ENCODE measurements at places on chromosomes 4 and X. TPM values are rescaled to one million over a fixed set of nuclear protein-coding genes. Genes with fewer than 3 reads are reported as not detected.

The FREM3 gene
- not detected for total RNA-seq

The LNX1 gene
- total RNA-seq = 19.8 TPM

- DNase-seq = no peak
- no peaks in the 10 kb centered on the region for H3K36me3 ChIP-seq
- H3K4me3 ChIP-seq = no peak overlapping the region
Observed at GRCh38 chr4:13162886-13163285, 321.3 kb downstream of the RAB28 start.

GRCh38 chrX:34631479-34632220 lies 25.4 kb downstream of the TMEM47 start:
- H3K27ac ChIP-seq = no peak overlapping the region
- H3K4me1 ChIP-seq = no peaks in the 10 kb centered on the region
- no peak overlapping the region for H3K4me3 ChIP-seq
- peaks cover 5% of the 10 kb centered on the region for H3K36me3 ChIP-seq
- H3K27me3 ChIP-seq = no peaks in the 10 kb centered on the region
- no peak for DNase-seq

GRCh38 chr4:126221717-126222340 lies 907.1 kb downstream of the FAT4 start:
- no peaks in the 10 kb centered on the region for H3K27me3 ChIP-seq
- peaks cover 2% of the 10 kb centered on the region for H3K4me1 ChIP-seq
- no peaks in the 10 kb centered on the region for H3K36me3 ChIP-seq
- DNase-seq = no peak

GRCh38 chrX:2500091-2500802 lies 529 bp downstream of the DHRSX start:
- peaks cover 24% of the 10 kb centered on the region for H3K4me1 ChIP-seq
- peaks cover 4% of the 10 kb centered on the region for H3K36me3 ChIP-seq
- H3K27me3 ChIP-seq = no peaks in the 10 kb centered on the region
- peak overlapping the region; percentile 93 for H3K27ac ChIP-seq

DNA sequence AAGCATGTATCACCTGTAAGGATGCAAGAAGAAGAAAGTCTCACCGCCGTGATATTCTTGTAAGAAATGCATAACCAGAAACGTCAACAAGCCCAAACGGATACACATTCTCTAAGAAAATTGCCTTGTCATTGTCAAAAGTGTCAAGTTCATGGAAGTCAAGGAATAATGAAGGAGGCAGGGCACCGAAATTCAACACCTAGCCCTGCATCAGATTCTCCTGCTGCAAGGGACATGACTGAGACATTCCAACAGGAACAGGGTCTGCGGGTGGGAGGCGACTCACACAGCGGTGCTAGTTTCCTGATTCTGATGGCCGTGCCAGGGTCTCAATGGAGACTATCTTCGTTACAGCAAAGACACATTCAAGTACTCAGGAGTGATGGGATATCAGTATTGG lies 26.7 kb downstream of the IRF2 start:
- H3K4me3 ChIP-seq = no peak overlapping the region
- no peak for DNase-seq
- peaks cover 3% of the 10 kb centered on the region for H3K4me1 ChIP-seq
- peaks cover 8% of the 10 kb centered on the region for H3K36me3 ChIP-seq

All from progenitor cell of endocrine pancreas (in vitro differentiated cells).